ENCODE measurements at places on chromosomes 16 and 17.

DNA sequence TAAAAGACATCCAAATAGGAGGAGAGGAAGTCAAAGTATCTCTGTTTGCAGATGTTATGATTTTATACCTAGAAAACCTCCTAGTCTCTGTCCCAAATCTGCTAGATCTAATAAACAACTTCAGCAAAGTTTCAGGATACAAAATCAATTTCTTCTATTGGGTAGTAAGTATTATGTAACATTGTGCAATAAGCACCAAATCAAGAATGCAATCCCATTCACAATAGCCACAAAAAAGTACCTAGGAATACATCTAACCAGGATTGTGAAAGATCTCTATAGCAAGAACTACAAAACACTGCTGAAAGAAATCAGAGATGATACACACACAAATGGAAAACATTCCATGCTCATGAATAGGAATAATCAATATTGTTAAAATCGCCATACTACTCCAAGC is 13.0 kb downstream of the NLRP1 start:
- DNase-seq = no peak

DNA sequence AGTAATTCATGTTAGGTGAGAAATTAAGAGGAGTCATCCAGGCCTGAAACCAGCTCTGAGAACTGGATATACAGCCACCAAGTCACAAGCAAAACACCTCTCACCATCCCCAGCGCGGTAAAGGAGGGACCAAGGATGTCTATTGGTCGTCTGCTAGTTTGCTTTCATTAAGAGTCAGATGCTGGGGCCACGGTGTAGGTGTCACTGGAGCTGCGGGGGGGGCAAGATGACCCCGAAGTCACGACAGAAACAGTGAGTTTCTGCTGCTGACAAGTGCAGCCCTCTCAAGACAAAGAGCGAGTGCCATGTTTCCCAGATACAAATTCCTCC is 790 bp downstream of the NCBP3 start:
- DNase-seq = no peak

GRCh38 chr17:77129568-77130301 is 11.0 kb upstream of the SEC14L1 start:
- DNase-seq = peak; percentile 90

DNA sequence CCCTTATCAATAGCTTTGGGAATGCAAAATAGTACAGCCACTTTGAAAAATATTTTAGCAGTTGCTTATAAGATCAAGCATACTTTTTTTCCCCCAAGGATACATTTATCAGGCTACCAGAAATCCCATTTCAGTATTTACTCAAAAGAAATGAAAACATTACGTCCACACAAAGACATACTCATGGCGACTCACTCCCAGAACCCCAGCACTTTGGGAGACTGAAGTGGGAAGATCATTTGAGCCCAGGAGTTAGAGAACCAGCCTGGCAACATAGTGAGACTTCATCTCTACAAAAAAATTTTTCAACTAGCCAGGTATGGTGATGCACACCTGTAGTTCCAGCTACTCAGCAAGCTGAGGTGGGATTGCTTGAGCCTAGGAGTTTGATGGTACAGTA is 5.9 kb downstream of the SKA2 start:
- no peak for DNase-seq

- DNase-seq = no peak
These were observed 27.9 kb downstream of the SMPD3 start for GRCh38 chr16:68420366-68420942.

DNA sequence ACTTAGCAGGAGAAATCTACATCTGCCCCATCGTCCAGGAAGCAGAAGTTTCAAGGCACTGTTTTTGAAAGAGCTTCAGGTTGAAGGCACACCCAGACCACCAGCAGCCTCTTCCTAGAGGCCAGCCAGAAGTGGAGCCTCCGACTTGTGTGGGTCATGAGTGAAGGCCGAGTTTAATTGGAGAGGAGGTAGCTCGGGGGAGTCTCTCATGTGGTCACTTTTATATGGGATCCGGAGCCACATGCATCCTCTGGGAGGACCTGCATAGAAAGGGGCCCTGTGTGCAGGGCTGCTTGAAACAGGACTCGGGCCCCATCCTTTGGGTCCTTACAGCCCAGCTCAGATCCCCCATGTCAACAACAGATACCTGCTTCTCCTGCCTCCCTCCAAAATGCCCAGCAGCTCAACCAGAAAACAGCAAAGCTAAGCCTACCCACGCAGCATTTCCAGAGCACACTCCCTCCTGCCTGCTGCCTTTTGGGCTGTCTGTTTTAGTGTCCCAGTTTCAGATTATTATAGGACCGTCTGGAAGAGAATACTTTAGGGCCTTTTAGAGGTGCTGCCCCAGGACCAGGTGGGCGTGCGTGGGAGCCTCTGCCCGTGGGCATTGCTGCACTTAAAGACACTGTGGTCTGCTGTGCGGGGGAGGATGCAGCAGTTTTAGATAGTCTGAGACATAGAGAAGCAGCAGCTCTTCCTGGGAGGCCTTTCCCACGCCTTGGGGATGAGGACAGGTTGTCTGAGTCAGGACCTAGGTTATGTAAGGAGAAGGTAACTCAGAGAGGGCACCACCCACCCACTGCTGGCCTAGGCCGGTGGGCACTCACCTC is 29.5 kb downstream of the MPRIP start:
- DNase-seq = no peak

GRCh38 chr16:907361-907760 is 63.4 kb downstream of the LMF1 start:
- DNase-seq = no peak

DNA sequence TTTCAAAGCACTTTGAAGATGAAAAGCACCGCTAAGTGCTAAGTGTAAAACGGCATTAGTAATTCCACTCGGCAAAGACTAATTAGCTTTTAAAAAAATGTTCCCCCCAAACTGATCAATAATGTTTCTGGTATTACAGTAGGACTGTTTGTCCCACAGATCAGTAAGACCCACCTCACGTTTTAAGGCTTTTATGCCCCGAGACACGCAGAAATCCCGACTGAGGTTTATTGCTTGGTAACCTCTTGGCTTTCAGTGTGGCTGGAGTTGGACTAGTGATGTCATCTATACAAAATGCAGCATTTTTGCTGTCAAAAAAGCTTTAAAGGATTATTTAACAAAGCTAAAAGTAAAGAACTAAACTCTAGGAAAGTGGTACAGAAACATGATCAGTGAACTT is 414.6 kb upstream of the PSMD7 start:
- DNase-seq = no peak

DNA sequence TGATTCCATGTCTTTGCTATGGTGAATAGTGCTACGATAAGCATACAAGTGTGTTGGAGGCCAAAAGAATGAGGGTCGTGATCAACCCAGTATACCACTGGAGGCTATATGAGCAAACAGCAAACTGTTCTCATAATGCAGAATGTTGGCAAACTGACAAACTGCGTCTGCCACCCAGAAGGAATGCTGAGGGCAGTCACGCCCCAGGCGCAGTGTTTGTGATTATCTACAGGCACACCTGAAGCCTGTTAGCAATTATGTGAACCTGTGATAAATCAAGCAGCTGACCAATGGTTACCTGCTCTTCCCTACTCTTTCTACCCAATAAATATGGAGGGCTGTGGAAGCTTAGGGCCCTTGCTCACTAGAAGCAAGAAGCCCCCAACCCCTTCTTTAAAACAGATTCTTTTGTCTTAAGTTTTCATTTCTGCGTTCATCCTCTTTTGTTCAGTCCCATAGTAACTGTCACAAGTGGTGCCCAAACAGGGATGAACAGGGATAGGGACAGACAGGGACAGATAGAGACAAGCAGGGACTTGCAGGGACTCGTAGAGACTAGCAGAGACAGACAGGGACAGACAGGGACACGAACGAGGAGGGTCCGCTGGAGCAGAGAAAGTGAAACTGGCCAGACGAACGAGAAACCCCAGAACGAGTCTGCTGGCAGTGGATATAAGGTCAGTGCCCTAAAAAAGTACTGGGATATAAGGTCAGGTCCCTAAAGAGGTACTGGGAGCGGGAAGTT is 25.1 kb downstream of the CD300LG start:
- DNase-seq = no peak

GRCh38 chr17:77965352-77965751 is 6.8 kb downstream of the TNRC6C start:
- no peak for DNase-seq

DNA sequence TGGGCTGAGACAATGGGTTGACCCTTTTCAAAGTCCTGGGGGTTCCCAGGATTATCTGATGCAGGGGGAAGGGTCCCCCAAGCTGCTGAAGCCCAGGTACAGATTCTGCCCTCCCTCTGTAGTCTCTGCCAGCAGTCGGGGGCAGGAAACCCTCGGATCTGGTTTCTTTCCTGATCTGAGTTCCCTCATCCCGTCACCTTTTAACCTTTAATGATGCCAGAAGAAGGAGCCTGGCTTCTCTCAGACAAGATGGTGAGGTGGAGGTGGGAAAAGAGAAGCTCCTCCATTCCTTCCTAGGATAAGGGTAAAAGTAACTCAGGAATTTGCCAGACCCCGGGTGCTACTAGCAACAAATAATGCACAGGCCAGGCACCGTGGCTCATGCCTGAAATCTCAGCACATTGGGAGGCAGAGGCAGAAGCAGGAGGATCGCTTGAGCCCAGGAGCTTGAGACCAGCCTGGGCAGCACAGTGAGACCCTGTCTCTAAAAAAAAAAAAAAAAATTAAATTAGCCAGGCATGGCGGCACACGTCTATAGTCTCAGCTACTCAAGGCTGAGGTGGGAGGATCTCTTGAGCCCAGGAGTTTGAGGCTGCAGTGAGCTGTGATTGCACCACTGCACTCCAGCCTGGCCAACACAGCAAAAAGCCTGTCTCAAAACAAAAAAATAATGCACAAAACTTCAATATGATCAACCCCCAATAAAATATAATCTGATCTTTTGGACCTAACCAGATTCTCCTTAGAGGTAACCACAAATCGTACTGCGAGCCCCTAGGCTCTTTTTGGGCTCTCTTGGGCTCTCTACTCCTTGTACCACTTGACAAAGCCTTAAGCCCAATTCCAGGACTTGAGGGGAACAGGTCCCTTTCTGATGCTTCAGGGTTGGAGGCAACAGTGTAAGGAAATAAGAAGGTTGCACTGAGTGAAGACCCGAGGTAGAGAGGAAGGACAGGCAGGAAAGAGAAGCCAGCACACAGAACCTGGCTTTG is 5.7 kb downstream of the CDC42EP4 start:
- no peak for DNase-seq

- DNase-seq = no peak
These were observed 25.9 kb downstream of the RNF213 start for GRCh38 chr17:80286638-80286960.

DNA sequence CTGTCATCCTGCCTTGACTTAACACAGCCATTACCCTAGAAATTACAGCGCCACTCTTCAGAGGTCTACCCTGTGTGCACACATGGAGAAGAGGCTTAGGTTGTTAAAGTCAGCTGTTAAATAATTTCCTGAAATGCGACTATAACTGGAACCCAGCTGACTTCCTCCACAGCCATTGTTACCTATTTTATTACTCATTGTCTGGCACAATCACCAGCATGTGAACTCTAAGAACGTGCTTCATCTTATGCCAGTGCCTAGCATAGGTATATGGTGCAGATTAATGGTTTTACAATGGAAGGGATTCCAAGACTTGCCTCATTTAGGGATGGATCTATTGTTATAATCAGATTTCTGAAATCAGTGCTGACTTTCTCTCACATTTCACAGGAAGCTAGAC is 11.9 kb downstream of the RDM1 start:
- DNase-seq = no peak

- DNase-seq = no peak
These were observed 10.1 kb downstream of the LITAF start for GRCh38 chr16:11576427-11577289.

DNA sequence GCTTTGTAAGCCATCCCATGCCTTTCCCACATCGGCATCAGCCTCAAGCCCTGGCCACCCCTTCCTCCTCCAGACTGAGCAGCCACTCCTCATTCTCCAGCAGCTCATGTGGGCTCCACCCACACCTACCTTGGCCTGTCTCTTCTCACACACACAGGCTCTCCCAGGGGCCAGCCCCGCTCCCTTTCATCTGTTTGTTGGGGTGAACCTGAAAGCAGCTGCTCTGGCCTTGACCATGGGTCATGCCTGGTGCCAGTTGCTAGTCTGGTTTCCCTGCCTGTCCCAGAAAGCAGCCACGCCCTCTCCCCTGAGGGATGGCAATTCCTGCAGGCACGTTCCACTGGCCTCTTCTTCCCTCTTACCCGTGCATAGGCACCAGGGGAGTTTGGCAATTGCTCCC is 11.4 kb upstream of the TMEM238L start:
- DNase-seq = no peak

- DNase-seq = no peak
These were observed 3.8 kb upstream of the ANKFN1 start for GRCh38 chr17:56149266-56150036.

- no peak for DNase-seq
These were observed 15.1 kb downstream of the ZNF267 start for GRCh38 chr16:31888735-31889134.

DNA sequence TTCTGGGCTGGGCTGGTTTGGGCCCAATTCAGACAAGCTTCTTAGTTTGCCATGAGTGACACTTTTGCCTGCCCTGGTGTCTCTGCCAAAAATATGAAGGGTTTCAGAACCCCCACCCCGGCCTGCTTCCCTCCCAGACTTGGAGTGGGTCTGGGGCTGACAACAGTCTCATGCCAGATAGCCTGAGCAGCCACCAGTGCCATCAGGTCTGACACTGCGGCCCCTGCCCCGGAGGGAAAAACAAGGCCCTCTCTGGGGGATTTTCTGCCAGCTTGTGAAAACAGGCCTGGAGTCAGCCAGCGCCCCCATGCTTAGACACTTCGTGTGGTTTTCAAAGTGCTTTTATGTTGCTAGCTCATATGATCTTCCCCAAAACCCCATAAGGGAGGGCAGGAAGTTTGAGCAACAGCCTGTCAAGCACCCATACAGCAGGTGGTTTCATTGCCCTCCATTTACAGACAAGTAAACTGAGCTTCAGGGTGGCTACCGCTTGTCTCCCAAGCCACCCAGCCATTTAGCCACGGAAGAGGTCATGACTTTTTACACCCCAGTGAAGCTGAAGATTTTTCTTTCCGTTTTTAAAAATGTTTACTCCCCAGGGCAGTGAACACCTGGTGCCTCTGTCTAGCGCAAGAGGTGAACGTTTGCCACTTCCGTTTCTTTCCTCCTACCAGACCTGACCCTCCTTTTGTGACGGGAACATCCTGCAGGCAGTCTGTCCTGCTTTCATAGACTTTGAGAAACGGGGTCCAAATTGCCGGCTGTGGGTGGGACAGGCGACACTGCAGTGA is 300.6 kb downstream of the SEC14L1 start:
- DNase-seq = no peak

Data from right hindlimb (tissue), 1 donor.